ENCODE measurements at places on chromosomes 4 and X.

GRCh38 chr4:153661215-153661822 is 22.8 kb upstream of the TLR2 start:
- no peak for DNase-seq

GRCh38 chr4:128275346-128275745 is 12.3 kb downstream of the PGRMC2 start:
- DNase-seq, result no peak

GRCh38 chr4:6268650-6269615 is 717 bp upstream of the WFS1 start:
- no peak for DNase-seq

- no peak for DNase-seq
Observed at GRCh38 chr4:185965426-185966384, 103.3 kb upstream of the TLR3 start.

GRCh38 chr4:65819192-65819591 is 148.9 kb upstream of the EPHA5 start:
- DNase-seq, result no peak

- no peak for DNase-seq
Observed at GRCh38 chr4:56630876-56631666, 50.0 kb downstream of the HOPX start.

DNA sequence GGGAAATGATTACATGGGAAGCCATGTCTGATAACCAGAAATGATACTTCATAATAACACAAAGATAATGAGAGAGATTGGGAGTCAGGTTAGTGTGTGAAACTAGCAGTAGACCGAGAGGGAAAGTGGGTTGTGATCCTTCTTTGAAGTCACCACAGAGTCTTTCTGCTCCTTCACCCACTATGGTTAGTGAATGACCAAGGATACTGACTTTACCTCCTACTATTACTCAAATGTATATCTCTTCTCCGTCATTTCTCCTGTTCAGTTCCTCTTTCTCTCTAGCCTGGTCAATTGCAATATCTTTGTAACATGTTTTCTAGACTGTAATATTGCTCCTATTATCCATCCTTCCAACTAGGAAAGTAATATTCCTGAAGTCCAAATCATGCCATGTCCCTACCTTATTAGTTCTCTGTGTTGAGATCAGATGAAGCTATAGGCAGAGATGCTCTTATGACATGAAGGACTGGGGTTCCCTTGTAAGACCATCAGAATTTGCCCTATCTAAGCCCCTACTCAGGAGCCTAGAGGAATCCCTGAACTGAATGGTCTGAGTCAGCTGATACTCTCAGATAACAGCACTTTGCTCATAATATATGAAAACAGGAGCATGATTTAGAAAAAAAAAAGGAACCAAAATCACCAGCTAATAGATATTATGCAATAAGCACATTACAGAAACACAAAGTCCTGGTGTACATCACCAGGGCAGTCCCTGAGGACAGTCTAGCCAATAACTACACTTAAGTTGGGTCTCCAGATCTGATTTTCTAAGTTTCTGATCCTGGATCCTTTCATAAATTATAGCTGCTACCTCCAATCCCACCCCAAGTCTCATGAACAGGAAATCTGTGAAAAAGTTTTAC is 81.2 kb downstream of the SHROOM3 start:
- DNase-seq, result no peak

- no peak for DNase-seq
Observed at GRCh38 chr4:107210450-107211239, 174.5 kb upstream of the DKK2 start.

- no peak for DNase-seq
Observed at GRCh38 chr4:123731035-123731434, 334.4 kb downstream of the SPRY1 start.

DNA sequence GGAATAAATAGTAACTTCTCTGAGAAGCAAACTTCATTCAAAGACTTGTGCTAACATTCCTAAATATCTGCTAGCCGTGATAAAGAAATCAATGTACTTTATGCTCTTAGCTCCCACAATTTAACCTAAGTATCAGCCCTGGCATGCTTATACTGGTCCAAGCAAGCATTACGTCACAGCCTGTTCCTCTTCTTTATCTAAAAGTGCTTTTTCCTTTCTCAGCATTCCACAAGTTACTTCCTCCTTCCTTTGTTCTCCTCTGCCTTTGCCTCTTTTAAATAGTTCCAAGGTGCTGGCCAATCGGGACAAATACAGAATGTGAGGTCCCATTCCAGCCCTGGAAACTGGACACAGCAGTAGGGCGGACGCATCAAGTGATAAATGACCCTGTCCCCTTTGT is 249.6 kb downstream of the DHRSX start:
- no peak for DNase-seq

DNA sequence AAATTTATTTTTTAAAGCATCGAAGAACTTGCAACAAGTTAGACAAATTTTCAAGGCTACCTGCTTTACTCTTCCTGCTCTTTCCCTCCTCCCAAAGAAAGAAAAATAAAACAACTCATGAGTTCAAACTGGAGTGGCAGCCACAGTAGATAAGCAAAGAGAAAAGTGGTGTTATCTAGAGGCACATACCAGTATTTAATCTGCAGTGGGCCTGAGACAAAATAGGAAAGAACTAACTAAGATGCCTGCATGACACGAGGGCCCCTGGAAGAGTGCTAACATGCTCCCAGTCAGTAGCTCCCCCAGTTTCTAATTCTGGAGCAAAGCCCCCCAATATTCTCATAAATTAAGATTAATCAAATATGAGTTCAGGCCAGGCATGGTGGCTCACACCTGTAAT is 7.9 kb downstream of the ARL9 start:
- no peak for DNase-seq

- DNase-seq, result no peak
Observed at GRCh38 chr4:157810137-157810774, 362.6 kb downstream of the GASK1B start.

DNA sequence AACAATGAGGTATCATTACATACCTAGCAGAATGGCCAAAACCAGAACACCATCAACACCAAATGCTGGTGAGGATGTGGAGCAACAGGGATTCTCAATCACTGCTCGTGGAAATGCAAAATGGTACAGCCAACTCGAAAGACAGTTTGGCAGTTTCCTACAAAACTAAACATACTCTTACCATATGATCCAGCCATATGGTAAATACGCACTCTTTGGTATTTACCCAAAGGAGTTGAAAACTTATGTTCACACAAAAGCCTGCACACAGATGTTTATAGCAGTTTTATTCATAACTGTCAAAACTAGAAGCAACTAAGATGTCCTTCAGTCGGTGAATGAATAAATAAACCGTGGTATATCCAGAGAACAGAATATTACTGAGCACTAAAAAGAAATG is 7.8 kb downstream of the CASP3 start:
- no peak for DNase-seq

DNA sequence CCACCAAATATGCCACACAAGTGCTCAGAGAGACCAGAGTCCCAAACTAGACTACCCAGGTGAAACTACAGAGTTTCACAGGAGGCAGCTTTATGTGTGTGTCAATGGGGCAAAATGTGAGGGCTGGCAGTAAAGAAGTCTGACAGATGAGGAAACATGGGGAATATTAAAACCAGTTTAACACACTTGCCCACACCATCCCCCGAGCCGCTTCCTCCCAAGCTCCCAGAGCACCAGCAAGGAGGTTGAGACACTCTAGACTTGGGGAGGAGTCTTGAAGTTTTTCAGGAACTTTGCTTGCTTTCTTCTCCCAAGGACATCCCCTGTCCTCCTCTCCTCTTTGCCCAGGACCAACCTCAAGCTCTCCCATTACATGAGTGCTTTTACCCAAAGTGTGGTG is 94.7 kb upstream of the SPRY1 start:
- no peak for DNase-seq

All from stimulated activated CD4-positive, alpha-beta T cell treated with anti-CD3 and anti-CD28 coated beads, Interleukin-4, amount 100 ng/mL, for 4 hours (primary cell).